CD4-positive, alpha-beta T cell treated with Interleukin-12 subunit alpha and Interleukin-12 subunit beta, for 1 hour (primary cell): ENCODE measurements at places on chromosomes 1 and 21.

DNA sequence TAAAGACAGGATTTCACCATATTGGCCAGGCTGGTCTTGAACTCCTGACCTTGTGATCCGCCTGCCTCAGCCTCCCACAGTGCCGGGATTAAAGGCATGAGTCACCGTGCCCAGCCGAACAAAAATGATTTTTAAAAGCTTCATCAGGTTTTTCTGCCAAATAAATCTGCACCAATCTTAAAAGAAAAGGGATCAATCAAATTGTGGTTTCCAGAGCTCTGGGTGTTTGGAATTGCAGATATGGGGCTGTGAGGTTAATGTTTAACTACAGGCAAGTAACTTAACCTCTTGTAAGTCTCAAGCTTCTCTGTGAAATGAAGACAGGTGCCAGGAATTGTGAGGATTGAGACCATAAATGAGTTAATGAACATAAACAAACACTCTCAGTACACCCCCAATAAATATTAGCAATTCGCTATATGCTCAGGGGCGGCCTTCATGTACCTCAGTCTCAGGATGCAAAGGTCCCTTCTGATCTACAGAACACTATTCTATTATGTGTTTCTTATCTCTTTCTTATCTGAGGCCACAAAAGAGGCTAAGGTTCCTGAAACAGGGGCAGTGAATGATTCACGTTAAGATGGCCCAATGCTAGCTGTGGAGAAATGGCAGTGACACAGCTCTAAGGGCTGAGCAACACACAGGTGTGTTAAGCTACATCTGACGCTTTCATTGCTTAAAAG is 7.1 kb upstream of the GNPAT start:
- no peak for DNase-seq

- no peak for DNase-seq
These were observed 75.5 kb upstream of the IPO9 start for GRCh38 chr1:201753492-201753891.

DNA sequence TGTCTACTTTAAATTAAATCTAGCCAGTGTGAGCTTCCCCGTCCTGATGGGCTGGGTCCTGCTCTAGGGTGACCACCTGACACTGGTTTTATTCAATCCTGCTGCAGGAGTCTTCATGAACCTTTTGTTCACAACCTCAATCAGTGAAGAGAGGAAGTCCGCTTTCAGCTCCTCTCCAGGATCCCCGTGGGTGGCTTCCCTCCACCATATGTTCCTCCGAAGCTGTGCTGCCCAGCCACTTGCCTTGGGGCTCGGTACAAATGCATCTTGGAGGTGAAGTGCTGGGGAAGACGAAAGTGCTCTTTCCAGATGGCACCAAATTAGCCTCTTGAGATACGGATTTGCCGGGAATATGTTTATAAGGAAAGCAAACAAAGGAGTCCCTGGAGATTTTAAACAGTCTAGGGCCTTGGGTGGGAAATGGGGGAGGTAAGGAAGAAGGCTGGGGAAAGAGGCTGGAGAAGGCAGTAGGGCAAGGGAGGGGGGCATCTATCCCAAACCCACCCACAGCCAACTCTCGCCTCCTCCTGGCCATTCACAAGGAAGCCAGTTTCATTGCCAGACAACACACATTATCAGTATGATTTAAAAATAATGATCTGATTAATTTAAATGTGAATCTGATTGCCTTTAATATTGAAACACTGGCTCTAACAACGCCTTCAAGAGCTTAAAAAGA is 430.8 kb downstream of the DISC1 start:
- DNase-seq, result no peak

DNA sequence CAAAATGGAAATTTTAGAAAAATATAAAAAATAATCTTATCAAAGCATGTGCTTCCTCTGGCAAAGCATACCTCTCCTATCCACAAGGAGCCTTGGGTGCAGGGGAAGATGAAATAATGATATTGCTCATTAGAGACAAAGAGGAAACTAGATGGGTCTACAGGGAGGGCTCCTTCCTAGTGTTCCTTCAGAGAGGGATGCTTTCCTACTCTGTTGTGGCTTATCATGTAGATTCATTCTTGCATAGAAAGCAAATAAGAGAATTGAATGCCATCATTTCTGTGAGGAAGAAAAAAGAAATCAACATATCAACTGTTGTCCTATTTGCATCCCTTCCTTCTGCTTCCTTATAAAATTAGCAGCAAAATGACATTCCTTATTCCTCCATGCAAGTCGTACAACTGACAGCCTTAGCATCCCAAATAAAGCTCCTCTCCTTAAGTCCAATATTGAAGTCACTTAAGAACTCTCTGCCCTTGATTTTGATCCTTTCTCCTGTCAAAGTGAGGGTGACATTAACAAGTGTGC is 543.9 kb upstream of the PLXNA2 start:
- no peak for DNase-seq

DNA sequence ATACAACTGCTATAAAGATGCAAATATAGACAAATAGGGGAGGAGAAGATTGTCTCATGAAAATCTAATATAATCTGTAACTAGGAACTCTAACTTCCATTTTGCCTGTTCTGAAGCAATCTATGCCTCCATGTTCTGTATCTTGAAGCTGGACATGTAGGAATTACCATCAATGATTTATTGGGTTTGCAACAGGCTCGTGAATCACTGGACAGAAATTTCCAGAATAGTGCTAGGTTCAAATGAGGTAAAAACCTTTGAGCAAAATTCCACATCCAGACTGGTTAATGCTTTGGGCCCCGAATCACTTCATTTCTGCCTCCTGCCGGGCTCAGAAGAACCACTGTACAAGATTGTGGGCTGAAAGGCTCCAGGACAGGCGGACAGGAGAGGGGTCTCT is 110.7 kb upstream of the CTTNBP2NL start:
- no peak for DNase-seq
